ENCODE measurements at places on chromosomes 4 and X.

DNA sequence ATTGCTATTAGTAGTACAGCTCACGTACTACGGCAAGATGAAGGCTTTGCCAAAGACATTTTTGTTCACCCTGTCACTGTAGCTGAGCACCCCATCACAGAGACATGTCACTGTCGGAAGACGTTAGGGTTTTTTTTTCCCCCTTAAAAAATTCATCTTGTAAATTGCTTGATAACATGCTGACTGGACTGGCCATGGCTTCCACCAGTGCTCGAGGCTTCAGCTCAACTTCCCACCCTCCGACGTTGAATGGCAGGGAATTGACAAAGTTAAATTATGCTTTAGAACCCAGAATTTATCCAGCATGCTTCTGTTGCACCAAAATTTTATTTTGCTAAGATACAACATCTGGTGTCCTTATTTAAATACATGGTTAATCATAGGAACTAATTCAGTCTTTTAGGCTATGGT is 707 bp upstream of the OTUD4 start:
- no peak for DNase-seq

DNA sequence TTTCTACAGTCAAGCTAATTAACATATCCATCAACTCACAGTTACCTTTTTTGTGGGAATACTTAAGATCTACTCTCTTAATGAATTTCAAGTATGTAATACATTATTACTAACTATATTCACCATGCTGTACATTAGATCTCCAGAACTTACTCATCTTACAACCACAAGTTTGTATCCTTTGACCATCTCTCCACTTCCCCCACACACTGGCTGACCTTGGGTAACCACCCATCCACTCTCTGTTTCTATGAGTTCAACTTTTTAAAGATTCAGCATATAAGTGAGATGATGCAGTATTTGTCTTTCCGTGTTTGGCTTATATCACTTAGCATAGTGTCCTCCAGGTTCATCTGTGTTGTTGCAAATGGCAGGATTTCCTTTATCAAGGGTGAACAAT is 30.5 kb upstream of the MAGED1 start:
- DNase-seq: no peak

DNA sequence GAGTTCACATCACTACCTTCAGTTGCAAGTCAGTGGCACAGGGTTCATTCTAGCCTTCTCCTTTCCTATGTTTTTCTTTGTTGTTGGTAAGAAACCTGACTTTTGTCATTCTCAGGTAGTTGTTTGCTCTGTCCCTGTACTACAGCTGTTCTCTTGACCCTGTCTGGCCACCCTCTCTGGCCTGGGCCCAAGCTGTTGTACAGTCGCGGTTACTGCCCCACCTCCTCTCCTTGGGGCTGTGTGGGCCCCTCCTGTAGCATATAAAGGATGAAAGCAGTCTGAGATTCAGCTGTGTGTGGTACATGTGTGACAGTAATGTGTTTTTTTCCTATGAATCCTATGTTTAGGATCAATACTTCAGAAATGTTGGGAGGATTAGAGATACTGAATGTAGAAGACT is 12.5 kb downstream of the MOB1B start:
- no peak for DNase-seq

GRCh38 chr4:72286910-72287309 is 255.1 kb downstream of the NPFFR2 start:
- no peak for DNase-seq

- no peak for DNase-seq
These were observed 101.4 kb downstream of the FNIP2 start for GRCh38 chr4:158870282-158870625.

DNA sequence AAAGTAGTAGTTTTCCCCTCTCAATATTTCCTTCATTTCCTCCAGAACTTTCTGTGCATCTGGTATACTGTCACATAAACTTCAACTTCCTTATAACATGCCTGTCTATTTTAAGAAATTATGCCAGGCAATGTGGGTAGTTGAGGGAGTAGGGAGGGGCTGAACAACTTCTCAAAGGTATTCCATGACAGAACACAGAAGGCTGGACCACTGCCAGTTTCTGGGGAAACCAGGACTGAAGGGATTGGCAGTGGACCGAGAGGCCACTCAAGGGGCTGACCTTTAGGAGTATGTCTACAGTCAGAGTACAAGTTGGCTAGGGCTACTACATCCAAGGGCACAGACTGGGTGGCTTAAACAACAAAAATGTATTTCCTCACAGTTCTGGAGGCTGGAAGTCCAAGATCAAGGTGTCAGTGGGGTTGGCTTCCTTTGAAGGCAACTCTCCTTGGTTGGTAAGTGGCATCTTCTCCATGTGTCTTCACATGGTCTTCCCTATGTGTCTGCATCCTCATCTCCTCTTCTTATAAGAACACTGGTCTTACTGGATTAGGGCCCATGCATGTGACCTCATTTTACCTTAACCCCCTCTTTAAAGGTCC is 6.9 kb downstream of the SH3RF1 start:
- DNase-seq: no peak

GRCh38 chr4:14967982-14968381 is 34.3 kb upstream of the CPEB2 start:
- no peak for DNase-seq

GRCh38 chrX:41265615-41266014 is 68.3 kb upstream of the DDX3X start:
- no peak for DNase-seq

DNA sequence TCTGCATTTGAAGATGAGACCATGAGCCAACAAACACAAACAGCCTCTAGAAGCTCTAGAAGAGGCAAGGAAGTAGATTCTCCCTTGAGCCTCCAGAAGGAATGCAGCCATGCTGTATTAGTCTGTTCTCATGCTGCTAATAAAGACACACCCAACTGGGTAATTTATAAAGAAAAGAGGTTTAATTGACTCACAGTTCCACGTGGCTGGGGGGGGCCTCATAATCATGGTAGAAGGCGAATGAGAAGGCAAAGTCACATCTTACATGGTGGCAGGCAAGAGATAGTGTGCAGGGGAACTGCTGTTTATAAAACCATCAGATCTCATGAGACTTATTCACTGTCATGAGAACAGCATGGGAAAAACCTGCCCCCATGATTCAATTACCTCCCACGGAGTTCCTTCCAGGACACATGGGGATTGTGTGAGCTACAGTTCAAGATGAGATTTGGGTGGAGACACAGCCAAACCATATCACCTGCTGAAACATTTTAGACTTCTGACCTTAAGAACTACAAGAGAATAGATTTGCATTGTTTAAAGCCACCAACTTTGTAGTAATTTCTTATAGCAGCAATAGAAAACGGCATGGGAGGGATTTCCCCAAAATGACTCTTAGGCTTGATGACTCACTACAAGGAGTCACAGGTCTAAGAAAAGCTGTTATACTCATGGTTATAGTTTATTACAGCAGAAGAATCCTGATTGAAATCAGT is 284.4 kb upstream of the SFRP2 start:
- DNase-seq: no peak

- no peak for DNase-seq
These were observed 536 bp downstream of the OTUD5 start for GRCh38 chrX:48956728-48957414.

DNA sequence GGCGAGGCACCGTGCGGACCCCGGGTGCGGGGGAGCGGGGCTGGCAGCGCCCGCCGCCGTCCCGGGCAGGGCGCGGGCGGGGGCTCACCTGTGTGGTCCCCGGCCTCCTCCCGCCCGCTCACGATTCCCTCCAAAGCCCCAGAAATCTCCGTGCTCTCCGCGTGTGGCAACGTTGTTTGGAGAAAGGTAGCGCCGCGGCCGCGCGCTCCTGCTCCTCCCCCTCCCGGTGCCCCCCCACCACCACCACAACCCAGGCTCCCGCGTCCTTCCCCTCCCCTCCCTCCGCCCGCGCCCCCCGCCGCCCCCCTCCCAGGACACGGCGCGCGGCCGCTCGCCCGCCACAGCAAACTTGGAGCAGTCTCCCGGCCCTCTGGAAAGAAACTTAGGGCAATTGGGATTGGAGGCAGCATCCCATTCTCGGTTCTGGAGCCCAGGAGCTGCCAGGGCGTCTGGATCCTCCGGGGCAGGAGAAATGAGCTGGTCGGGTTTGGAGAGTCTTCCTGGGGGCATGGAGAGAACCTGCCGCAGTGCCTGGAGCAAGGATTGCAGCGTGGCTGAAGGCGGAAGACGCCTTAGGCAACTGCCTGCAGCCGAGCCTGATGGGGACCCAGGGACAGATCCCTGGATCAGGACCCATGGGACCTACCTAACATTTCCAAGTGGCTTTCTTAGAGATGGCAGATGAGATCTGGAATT is 855 bp downstream of the KLF3 start:
- peak; percentile 50 for DNase-seq

DNA sequence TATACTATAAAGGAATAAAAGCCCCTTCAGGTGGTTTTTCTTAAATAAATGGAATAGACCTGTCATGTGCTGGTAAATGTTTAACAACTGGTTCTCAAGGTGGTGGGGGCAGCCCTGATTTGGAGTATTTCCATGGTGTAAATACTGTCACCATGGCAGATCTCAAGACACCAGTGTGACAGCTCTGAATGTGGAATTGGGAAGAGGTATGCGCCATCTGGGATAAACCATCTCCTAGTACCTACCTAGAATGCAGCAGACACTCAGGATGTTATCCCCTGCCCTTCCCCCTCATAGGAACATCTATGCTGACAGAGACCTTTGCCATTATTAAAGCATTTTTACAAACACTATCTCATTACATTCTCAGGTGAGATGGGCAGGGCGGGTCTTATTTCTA is 26.4 kb upstream of the TMSB4X start:
- no peak for DNase-seq

DNA sequence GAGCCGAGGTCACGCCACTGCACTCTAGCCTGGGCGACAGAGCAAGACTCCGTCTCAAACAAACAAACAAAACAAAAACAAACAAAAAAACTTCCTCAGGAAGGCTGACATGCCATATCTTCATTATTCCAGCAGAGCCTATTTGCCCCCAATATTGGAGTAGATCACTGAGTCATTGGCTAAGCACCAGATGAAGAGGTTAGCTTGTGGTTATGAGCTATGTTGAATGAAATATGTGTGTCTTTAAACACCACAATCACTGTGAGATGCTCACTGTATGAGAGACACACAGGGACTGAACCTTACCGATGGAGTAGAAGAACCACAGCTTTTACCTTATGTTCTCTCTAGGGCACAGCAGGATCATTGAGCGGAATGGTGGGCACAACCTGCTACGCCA is 122.1 kb upstream of the EOLA2 start:
- DNase-seq: no peak

- DNase-seq: no peak
These were observed 254.1 kb upstream of the KLF3 start for GRCh38 chr4:38409852-38410251.

GRCh38 chr4:139801895-139802294 is 136.3 kb downstream of the MGST2 start:
- no peak for DNase-seq

DNA sequence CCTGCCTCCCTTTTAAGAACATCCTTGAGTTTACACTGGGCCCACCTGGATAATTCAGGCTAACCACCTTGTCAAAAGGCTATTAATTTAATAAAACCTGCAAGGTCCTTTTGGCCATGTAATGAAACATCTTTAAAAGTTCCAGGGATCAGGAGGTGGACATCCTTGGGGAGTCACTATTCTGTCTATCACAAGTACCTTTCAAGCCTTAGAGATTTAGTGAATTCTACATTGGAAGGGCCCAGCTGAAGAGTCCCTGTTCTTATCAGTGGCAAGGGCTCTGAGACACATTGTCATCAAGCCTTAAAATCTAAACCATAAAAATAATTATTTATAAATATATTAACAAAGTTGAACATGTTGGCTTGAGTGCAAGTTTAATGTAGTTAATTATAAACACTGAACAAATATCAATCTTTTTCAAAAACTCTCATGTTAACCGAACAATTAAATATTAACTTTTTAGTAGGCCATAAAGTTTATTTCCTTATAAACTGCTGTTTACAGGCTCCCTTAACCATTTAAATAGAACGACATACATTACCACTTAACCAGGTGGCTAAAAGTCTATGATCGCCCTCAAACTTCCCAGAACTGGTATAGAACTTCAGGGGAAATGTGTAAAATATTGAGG is 104.4 kb upstream of the CBR4 start:
- DNase-seq: peak; percentile 57

GRCh38 chr4:140298001-140298400 is 75.4 kb upstream of the SCOC start:
- no peak for DNase-seq

DNA sequence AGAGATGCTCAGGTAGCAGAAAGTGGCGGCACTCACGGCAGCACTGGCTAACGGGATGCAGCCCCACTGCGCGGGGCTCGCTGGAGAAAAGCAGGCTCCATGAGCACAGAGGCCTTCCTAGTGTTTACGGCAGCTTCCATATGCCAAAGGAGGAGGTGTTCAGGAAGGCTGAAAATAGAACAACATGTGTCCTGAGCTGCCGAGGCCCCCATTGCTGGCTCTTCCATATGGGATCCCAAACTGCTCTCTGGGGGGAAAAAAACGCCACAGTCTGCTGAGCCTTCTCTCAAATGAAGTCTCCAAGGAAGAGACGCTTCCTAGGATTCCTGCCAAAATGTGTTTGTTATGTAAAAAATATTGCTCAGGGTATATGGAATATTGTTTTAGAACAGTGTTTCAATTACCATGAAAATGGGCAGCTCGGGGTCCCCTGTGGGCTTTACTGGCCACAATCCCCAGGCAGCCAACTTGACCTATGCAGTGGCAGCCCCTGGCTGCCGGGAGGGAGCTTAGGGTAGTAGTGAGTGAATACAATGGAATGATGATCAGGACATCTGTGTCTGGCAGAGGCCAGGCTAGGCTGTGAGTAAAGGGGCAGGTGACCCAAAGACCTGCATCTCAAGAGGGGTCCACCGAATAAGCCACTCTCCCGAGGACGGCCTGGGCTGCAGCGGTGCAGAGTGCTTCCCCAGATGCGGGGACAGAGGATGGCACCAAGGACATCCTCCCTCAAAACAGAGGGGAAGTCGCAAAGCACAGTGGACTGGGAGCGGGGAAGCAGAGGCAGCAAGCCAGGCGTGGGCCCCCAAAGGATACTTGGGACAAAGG is 170.1 kb downstream of the AFAP1 start:
- DNase-seq: no peak

GRCh38 chrX:100939333-100939732 is 10.6 kb upstream of the XKRX start:
- no peak for DNase-seq

- no peak for DNase-seq
These were observed 2.8 kb upstream of the ZNF718 start for GRCh38 chr4:121408-122084.

- no peak for DNase-seq
These were observed 87.0 kb downstream of the PAK3 start for GRCh38 chrX:111182997-111183396.

- DNase-seq: no peak
These were observed 45.0 kb downstream of the PIR start for GRCh38 chrX:15448010-15448639.

- no peak for DNase-seq
These were observed 936.6 kb upstream of the EPHA5 start for GRCh38 chr4:66606908-66607307.

- no peak for DNase-seq
These were observed 901.5 kb downstream of the ARAP2 start for GRCh38 chr4:35342833-35343232.

DNA sequence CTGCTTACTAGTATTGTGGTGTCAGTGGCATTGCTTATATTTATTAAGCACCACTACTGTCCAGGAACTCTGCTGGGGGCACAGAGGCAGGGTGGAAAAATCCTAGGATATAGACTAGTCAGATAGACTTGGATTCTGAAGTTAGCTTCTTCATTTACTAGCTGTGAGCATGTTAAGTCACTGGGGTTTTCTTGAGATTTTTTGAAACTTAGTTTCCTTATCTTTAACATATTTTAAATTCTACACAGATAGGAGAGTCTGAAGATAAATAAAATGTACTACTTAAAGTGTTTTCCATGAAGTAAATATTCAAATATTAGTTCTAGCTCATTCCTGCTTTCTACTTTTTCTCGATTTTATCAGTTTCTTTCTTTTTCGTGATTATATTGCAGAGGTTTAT is 196.9 kb upstream of the GRID2 start:
- DNase-seq: no peak
